Esophagus mucosa (tissue), 1 donor: ENCODE measurements at places on chromosomes 3 and 15. TPM values are rescaled to one million over a fixed set of nuclear protein-coding genes. Genes with fewer than 3 reads are reported as not detected.

Gene IL17RB
- 0.20 TPM for total RNA-seq

Gene MEX3B
- total RNA-seq: 0.48 TPM

Gene ABTB1
- 6.4 TPM for total RNA-seq

Gene ANKRD34C
- total RNA-seq: not detected

Gene U2SURP
- total RNA-seq: 49.5 TPM

Gene LMOD3
- total RNA-seq: not detected

Gene TNFAIP8L3
- total RNA-seq: 7.3 TPM

Gene DIPK2A
- 15.8 TPM for total RNA-seq

Gene ARPIN
- 17.5 TPM for total RNA-seq

Gene CFAP92
- total RNA-seq: 0.80 TPM

Gene GOLGA8S
- total RNA-seq: 0.24 TPM

Gene CPA3
- 2.2 TPM for total RNA-seq

Gene CCDC14
- total RNA-seq: 11.8 TPM

Gene PAQR9
- not detected for total RNA-seq

Gene RYR3
- total RNA-seq: 0.72 TPM

Gene UNC13C
- 0.04 TPM for total RNA-seq

Gene TMEM266
- total RNA-seq: 0.08 TPM

Gene PPARG
- total RNA-seq: 13.3 TPM

Gene KIF7
- 0.60 TPM for total RNA-seq

Gene TUSC2
- total RNA-seq: 12.2 TPM

Gene PPIP5K1
- total RNA-seq: 27.3 TPM

Gene FBXL22
- 1.2 TPM for total RNA-seq

Gene GOLGA6L7
- total RNA-seq: not detected

Gene LINGO1
- 0.32 TPM for total RNA-seq

Gene COL6A5
- total RNA-seq: 0.16 TPM

Gene GNAT1
- total RNA-seq: 0.08 TPM

Gene RGMA
- total RNA-seq: 40.5 TPM

Gene CIDEC
- not detected for total RNA-seq

Gene DCBLD2
- total RNA-seq: 6.7 TPM

Gene GOLGA8J
- total RNA-seq: 0.20 TPM

Gene CADM2
- not detected for total RNA-seq

Gene CMTM8
- total RNA-seq: 1.00 TPM

Gene LRRK1
- total RNA-seq: 14.2 TPM

Gene FSTL1
- 15.8 TPM for total RNA-seq

Gene CASR
- total RNA-seq: not detected

Gene CPOX
- 15.4 TPM for total RNA-seq

Gene PHC3
- total RNA-seq: 26.7 TPM
